ENCODE measurements at places on chromosomes 7 and 10.

- no peak for DNase-seq
Measured at GRCh38 chr7:28921822-28922221, 36.3 kb downstream of the TRIL start.

- no peak for DNase-seq
Measured at GRCh38 chr7:21370283-21370982, 57.5 kb upstream of the SP4 start.

DNA sequence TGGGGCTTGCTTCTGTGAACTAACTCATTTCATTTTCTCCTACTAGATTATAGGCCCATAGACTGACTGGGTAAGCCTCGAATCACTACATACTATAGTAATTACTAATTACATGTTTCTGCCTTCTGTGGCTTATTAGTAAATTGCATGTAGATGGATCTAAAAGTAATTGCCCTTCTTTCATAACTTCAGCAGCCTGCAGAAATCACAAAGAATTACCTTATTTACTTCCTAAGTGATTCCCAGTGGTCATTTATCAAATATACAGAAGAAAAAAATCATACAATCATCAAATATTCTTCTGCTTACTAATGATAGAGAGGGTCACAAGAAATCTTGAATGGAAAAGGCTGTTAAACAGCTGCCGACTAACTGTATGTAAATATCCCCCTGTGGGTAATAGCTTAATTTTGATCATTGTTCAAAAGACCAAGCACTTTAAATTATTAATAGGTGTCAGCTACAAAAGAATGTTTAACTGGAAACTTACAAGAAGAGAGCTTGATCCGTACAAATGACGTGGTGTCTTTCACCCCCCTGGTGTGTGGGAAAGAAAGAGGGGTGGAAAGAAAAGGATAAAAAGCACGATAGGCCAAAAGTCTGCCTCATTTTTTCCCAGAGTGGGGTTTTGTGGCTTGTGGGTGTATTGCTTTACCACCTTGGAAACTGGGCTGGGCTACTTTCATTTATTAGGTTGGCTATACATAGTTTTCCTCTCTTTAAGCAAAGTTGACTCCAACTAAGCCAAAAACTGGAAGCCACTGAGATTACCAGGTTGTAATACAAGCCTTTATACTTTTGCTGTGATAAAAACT is 361.8 kb upstream of the ZMIZ1 start:
- DNase-seq: no peak

- DNase-seq: no peak
Measured at GRCh38 chr10:29254123-29255046, 34.5 kb upstream of the LYZL1 start.

DNA sequence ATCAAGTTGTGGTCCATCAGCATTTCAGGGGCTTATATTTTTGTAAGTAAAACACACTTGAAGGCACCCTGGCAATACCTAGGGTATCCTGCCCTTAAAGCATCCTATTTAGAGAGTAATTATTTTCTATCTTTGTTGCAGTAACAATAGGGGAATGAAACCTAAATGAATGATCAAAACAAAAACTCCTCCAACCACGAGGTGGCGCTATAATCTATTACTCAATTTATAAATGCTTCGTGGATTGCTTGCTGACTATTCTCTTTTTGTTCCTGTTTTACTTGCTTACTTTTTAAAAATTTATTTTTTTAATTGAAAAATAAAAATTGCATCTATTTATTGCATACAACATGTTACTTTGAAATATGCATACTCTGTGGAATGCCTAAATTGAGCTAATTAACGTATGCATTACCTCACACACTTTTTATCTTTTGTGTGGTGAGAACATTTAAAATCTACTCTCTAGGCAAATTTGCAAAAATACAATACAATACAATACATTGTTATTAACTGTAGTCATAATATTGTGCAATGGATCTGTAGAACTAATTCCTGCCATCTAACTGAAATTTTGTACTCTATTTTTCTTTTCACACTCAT is 147.7 kb upstream of the BMPER start:
- DNase-seq: no peak

DNA sequence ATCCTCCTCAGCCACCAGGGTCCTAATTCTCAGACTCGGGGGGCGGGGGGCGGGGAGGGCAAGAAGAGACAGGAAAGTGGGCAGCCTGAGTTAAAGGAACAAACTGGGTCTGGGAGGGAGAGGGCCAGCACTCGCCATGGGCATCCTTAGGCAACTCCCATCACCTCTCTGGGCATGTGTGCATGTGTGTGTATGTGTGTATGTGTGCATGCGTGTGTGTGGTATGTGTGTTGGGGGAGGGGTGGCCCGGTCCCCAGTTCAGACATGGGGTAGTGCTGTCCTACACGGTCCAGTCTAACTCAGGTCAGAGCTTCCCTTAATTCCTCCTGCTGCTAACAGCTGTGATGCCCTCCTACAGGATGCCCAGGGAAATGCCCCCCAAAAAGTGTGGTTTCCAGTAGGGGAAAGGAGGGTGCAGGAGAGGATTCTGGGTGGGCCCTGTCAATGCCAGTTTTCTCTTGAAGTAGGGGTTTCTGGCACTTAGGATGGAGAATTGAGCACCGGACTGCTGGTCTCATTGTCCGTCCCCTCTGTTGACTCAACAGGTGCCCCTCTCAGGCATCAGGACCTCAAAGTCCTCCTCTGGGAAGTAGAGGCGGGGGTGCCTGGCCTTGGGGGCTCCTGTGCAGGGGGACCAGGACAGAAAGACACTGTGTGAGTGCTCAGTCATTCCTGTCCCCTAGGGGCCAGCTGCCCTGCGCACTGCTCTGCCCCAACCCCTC is 15.1 kb upstream of the ZMIZ1 start:
- no peak for DNase-seq

DNA sequence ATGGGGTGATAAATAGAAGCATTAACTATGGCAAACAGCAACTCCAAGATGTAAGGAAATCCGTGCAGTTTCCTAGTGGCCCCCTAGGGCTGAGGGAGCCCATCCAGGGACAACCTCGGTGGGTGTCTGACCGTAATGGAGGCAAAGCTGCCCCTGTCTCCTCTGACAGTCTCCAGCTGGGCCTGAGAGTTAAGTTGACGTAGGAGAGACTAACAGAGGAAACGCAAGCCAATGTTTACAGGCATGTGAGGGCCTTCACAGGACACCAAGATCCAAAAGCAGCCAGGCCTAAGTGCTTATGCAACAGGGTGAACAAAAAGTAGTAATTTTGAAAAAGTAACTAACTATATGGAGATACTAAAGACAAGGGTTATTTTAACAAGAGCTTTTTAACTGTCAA is 330.0 kb upstream of the C7orf33 start:
- DNase-seq: no peak

GRCh38 chr7:128017460-128017859 is 13.8 kb downstream of the LRRC4 start:
- no peak for DNase-seq

DNA sequence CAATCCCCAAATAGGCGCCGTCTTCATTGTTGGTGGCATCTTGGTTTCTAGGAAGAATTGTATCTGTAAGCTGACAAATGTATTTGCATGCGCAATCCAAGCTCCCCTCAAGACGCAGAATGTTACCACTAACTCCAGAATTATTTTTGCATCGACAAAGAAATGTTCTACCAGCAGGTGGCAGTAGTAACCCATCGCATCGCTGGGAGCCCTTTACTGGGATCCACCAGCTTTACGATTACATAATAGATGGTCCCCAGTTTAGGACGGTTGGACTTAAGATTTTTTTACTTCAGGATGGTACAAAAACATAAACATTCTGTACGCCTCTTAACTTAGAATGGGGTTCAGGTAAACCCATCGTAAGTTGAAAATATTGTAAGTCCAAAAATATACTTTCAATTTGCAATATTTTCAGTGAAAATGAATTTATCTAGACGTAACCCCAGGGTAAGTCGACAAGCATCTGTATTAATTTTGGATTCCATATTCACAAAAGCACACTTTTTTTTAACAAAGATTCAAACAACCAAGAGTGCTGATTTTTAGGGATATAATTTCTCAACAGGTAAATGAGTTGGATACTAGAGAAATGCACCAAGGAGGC is 114.0 kb upstream of the COBL start:
- DNase-seq: no peak

DNA sequence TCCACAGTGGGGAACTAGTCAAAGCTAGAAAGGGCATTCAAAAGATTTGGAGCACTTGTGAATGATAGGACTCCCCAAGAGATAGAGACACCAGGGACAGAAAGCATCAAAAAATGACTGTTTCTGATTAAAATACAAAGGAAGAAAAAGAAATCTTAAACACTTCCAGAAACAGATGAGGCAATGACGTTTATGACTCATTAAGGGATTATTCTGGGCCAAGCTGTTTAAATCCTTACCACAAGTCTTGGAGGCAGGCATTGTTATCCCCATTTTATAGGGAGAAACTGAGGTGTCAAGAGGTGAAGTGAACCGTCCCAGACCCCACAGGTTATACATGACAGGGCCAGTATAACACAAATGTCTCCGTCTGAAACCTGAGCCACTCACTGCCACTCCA is 68.3 kb upstream of the AMPH start:
- DNase-seq: no peak

DNA sequence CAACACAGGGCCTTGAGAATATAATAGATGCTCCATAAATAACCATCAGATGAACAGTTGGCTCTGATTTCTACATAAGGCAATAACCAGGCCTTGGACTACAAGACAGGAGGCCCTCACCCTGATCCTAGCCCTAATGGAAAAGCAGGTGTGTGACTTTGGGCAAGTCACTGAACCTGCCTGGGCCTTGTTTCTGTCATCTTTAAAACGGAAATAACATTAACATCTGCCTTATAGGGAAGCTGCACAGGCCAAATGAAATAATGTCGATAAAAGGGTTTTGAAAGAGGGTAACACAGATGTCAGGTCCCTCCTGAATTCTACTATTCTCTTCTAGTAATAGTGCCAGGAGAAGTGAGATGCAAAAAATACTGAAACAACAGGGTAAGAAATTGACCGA is 20.7 kb downstream of the PIK3AP1 start:
- no peak for DNase-seq

DNA sequence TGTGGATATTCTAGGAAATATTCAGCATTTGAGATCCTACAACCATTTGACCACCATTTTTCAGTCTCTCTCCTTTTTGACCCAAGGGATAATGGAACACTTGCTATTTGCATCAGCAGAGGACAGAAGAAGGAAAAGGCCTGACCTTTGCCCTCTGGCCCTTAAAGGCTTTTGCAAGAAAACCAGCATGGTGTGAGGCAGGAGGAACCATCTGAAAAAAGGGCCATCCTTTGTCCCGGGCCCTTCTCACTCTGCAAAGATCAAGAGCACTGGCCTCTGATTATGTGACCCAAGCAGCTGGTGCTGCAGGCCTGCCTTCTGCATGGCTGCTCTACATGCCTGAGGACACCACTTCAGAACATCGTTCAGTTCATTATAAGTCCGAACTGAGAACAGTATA is 133.3 kb upstream of the STK17A start:
- no peak for DNase-seq

DNA sequence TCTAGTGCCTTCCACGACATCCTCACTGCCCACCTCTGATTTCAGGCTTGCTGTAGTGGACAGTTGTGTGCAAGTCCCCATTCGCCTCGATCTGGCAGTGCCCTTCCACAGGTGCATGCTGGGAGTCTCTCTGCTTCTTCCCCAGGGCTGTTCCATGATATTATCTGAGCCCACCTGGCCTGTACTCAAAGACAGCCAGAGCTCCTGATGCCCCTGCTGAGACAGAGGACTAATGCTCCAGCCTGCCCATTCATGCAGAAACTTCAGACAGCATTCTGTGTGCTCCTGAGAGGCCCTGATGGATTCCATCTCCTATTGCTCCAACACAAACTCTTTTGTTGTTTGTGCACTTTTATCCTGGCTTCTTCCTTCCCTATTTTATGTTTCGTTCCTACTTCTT is 164.8 kb upstream of the PRSS58 start:
- DNase-seq: no peak

GRCh38 chr7:155194382-155195140 is 103.1 kb upstream of the INSIG1 start:
- DNase-seq: no peak

DNA sequence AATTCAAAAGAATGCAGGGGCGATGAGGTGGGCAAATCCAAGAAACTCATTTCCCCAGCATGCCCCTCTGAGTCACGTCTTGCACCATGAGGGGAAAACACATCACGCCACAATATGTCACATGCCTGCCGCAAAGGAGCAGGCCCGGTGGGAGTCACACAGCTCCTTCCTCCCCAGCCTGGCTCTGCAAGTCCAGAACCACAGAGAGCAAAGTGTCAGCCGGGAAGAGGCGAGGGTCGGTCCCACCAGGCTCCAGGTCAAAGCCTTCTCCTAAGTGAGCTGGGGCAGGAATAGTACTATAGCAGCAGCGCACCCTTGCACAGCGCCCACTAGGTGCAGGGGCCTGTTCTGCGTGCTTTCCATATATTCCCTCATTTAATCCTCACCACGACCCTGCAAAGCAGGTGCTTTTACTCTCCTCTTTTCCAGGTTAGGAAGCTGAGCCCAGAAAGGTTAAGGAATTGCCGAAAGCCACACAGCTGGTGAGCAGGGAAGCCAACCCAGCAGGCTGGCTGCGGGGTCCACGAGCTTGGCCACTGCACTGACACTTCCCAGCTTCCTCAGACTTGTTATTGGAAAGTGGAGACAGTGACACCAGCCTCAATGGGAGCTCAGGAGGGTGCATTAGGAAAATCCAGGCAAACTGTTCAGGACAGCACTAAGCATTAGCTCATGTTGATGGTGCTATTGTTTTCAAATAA is 94.0 kb upstream of the ZMIZ1 start:
- peak; percentile 48 for DNase-seq

DNA sequence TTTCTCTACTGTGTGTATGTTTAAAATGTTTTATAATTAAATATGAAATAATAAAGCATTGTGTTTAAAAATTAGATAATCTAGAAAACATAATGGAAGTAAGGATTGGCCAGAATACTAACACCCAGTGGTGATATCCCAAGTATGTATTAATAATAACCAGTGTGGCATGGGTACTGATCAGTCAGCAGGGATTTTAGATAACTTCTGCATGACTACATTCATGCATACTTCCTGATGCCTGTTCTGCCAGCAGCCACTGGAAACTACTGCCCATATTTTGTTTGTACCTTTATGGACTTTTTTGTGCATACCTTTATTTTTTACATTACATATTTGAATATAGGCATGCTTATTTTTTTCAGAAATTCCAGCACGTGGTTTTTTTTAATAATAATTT is 156.6 kb upstream of the TMEM196 start:
- no peak for DNase-seq

GRCh38 chr10:48482207-48482606 is 122.7 kb downstream of the ARHGAP22 start:
- no peak for DNase-seq

DNA sequence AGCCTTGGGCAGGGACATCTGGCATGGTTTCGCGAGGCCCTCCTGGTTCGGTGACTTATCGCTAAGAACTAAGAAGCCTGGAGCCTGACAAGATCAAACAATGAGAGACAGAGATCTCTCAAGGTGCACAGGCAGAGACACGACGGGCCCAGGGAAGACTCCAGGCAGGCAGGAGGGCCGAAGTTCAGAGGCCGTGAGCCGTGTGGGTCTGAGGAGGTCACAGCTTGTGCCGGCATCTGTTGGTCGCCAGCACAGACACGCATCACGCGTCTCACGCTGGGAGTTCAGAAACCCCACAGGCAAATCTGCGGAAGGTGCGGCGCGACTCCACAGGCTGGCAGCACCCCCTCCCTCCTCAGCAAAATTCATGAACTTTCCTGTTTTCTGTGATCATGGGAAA is 314.0 kb downstream of the DNAJB6 start:
- DNase-seq: no peak

- no peak for DNase-seq
Measured at GRCh38 chr7:115224922-115225321, 303.0 kb downstream of the MDFIC start.
